ENCODE measurements at places on chromosomes 11 and 22.

DNA sequence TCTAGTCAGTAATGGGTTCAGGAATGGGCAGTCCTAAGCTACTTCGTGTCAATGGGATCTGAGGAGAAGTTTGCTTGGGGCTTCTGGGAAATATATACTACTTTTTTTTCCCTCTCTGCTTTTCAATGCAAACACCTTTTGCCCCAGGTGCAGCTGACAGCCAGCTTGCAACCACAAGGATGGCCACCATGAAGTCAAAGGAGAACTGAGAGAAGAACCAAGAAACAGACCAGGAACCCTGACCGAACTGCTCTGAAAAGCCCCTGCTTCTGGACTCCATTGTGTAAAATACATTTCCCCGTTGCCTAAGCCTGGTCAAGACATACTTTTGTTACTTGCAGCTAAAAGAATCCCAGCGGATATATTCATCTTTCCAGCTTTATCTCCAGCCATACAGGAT is 20.1 kb upstream of the CD44 start:
- no peak for DNase-seq

GRCh38 chr11:28366549-28367346 is 258.6 kb downstream of the METTL15 start:
- DNase-seq = no peak

DNA sequence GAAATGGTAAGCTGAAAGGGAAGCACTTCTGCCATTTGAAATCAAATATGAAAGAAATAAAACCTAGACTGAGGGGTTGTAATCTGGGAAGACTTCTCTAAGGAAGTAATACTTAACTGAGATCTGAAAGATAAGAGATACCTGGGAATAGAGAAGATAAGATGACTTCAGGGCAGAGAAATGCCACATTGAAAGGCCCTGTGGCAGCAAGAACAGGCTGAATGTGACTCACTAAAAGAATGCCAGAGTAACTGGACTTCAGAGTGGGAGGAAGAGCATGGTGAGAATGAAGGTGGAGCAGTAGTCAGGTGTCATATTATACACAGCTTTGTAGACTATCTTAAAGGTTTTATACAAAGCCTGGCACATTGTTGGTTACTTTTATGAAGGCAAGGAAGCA is 17.6 kb downstream of the CALCA start:
- DNase-seq = no peak

DNA sequence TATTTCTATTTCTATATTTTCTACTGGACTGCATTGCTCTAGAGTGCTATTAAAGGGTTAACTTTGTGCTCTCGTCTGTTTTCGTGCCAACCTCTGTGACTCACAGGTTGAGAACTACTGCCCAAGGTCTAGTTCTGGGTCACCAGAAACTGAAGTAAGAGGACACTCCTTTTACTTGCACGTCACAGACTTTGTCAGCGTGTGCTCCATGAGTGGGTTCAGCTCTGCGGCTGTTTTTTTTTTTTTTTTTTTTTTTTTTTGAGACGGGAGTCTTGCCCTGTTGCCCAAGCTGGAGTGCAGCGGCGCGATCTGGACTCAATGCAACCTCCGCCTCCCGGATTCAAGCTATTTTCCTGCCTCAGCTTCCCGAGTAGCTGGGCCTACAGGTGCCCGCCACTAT is 49.8 kb downstream of the CLMP start:
- DNase-seq = no peak

DNA sequence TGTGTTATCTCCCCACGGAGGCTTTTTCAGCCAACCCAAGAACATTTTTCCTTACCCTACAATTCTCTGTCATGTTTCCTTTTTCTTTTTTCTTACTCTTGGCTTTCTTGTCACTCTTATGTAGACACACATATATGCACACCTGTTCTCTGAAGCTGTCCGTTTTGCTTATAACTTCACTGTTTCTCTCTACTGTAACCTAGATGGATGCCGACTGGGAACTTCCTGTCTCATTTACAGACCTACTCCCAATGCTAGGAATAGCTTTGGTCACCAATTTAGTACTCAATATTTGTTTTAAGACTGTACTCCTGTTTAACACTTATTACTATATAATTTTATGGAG is 9.9 kb upstream of the CASP12 start:
- DNase-seq = no peak

DNA sequence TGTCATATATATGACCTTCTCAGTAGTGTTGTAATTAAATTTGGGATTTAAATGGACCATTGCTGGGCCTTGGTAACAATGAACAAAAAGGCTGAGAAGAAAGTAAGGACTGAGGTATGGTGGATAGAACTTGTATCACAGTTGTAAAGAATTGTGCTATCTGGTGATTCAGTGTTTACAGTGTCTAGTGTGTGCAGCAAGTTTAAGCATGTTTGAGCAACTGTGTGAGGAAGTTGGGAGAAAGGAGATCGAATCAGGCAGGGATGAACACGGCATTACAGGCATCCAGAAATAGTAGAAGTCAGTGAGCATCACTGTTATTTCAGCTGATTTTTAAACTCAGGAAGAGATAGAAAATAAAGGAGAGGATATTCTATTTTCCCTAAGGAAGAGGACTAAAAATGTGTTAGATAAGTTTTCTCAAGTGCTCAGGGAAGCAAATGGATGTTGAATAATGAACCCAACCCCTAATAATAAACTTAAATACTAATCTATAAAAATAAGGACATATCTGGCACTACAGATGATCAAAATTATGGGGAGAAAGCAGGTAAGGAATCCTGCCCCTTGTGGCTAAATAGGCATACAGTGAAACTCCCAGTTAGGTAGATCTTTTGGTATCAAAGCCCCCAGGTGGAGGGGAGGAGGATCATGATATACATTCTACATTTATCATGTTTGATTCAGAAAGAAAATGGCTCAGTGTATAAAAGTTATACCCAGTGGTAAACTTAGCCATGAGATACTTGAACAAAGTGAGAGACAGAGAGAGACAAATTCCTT is 361.0 kb upstream of the ANO3 start:
- DNase-seq = no peak

DNA sequence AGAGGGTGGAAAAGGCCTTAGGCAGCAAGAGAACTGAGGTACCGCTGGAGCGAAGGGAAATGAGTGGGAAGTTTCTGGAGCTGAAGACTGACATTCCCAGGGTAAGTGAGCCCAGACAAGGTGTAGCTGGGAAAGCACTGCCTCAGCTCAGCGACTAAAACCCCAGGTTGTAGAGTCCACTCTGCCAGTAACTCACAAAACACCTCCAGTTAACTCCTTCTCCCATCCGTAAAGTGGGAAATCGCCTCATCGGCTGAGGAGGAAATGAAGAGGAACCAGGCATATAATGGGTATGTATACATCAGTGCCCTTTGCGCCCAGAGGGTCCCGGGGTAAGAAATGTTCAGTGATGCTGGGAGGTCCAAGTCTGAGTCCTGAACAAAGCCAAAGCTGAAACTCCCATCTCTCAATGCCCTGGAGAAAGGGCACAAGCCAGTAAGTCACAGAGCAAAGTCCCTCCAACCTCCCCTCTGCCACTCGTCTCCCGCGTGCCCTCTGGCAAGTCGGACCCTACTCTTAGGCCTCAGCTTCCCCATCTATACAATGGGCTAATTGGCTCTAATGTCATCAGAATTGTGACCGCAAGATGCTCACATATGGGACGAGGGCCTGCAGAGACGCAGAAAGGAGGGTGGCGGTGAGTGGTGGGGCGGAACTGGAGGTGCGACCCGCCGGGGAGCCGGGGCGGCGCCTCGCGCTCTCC is 588 bp downstream of the VPS37C start:
- DNase-seq = no peak

GRCh38 chr22:48076008-48076407 is 1313.6 kb downstream of the TBC1D22A start:
- DNase-seq = no peak

DNA sequence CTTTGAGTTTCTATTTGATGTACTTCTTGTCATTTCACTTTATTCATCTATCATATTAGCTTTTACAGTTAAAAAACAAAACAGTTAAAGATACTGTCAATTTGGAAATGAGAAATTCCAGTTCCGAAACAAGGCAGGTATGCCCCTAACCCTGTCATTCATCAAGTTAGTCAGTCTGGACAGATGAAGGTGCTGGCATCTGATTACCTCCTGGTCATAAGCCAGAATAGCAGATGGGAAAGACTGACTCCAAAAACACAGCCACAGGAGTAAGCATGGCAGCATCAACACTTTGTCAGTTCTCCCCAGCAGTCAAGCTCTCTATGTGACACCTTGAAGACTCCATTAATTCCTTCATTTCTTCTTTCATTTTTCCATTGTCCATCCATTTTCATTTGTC is 4.3 kb downstream of the LRRC51 start:
- no peak for DNase-seq

- no peak for DNase-seq
These were observed 904.5 kb downstream of the DLG2 start for GRCh38 chr11:84722583-84723108.

DNA sequence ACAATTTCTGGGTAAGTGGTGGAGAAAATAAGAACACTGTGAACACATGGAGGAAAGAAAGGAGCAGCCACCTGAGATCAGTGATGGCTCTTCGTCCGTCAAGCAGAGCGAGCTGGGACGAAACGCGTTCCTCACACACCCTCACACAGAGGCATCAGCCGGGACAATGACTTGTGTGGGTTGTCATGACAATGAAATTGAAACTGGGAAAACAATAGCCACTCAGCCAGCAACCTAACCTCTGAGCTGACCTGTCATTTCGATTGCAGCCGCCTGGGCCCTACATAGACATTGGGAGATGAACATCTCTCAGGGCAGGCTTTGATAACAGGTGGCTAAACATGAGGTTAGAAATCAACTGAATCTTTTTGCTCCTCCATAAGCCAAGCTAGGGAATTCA is 51.3 kb downstream of the TRIM29 start:
- no peak for DNase-seq

- no peak for DNase-seq
These were observed 43.4 kb upstream of the PITPNB start for GRCh38 chr22:27962268-27963044.

GRCh38 chr11:26537341-26537740 is 34.7 kb downstream of the MUC15 start:
- no peak for DNase-seq

GRCh38 chr22:44085743-44086270 is 61.7 kb downstream of the PARVB start:
- DNase-seq = no peak

DNA sequence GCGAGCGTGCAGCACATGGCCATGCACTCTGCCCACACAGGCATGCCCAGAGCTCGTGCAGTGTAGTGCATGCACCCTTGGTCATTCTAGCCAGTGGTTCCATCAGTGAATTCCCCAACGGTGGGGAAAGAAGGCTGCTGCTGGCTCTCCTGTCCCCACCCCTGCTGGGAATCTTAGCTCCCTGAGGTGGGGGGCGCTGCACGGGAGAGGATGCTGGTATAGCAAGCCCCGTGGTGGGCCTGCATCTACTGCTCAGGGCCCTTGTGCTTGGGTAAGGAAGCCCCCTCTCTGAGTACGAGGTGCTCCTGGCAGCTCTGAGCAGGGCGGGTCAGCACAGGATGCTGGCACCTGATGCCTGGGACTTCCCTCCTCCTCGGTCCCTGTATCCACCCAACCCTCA is 18.5 kb upstream of the BAIAP2L2 start:
- DNase-seq = no peak

DNA sequence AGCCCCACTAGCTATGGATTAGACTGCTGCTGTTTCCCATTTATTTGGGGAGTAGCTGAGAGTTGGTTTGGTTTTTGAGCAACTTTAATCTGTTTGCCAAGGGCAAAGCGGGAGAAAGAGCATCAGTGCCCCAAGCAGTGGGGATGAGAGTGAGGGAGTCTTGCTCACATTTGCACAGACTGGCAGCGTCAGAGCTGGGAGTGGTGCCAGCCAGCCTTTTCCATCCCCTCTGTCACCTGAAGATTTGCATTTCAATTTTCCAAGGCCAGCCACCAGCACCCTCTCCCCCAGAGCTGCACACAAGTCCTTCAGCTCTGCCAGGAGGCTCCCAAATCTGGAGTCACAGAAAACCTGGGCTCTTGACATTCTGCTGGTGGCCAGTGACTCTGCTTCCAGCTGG is 21.0 kb upstream of the UVRAG start:
- no peak for DNase-seq

- DNase-seq = no peak
These were observed 62.7 kb downstream of the CSNK2A3 start for GRCh38 chr11:11290354-11290753.

DNA sequence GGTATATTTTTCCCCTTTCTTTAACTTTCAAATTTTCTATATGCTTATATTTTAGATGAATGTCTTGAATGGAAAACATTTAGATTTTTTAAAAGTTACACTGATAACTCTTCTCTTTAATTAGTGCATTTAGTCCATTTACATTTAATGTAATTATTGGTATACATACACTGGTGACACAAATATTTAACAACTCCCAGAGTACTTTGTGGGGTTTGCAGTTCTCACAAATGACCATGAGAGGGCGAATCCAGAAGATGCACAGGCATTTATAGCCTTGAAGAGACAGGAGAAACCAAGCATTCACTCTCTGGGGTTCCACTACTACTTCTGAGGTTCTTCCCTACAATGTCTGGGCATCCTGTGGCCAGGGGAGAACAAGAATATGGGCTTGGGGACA is 125.1 kb downstream of the TIMP3 start:
- no peak for DNase-seq

DNA sequence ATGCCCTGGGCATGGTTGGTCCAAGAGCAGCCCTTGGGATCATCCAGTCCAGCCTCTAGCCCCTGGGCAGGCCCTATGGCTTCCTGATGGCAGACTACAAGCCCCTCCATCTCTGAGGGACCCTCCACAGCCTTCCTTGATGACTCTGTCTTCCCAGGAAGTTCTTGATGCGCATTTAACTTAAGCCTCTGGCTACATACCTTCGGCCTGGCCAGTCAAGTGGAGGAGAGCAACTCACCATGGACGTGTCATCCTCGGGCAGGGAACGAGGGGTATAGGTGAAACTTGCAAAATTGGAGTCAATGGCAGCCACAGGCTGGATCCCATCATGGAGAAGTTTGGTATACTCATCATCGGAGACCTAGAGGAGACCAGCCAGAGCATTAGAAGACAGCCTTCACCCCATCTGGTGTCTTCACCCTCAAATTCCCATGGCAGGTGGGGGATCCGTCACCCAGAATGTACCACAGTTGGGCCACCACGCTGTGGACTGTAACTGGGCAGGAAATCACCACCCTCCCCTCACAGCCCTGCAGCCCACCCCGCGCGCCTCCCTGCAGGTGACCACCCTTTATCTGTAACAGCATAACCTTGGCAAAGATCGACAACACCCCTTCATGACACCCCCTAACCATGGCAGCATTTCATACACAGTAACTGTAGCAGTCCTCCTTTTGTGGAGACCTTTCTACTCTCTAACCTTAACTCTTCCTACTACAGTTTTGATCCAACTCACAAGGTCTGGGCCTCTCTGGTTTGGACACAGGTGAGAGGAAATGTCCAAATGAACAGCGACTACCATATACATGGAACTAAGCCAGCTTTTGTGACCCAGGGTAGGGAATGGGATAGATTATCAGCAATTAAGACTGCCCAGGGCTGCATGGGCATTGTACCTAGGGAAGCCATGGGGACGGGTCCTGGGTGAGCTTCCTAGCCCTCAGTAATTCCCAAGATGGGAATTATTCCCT is 91.7 kb downstream of the PDE2A start:
- DNase-seq = no peak

- DNase-seq = no peak
These were observed 11.5 kb downstream of the TSPAN32 start for GRCh38 chr11:2313051-2313951.

Data from activated CD8-positive, alpha-beta memory T cell treated with anti-CD3 and anti-CD28 coated beads for 24 hours (primary cell).